ENCODE measurements at places on chromosomes 5 and 9.

- DNase-seq = no peak
These were observed 12.3 kb downstream of the DCAF10 start for GRCh38 chr9:37812773-37813379.

DNA sequence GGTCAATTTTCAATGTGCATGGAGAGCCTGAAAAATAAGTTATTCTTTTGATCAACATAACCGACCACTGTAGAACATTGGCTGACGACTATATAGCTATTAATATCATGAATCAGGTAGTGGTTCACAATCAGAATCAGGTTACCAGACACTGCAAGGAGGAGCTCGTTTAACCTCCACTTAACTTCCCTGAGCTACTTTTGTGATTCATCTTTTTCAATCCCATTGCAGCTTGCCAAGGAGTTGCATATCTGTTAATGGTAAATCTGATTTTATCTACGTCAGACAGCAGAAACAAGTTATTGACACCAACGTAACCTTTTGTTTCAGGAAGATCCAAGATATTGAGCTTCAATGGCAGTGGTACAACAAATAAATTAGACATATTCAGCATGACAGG lies 2263.8 kb upstream of the ACO1 start:
- no peak for DNase-seq

GRCh38 chr5:157292599-157292998 lies 26.7 kb downstream of the CYFIP2 start:
- no peak for DNase-seq

GRCh38 chr5:125154301-125155110 lies 408.1 kb upstream of the ZNF608 start:
- no peak for DNase-seq

- DNase-seq = no peak
These were observed 8.4 kb upstream of the FAM120AOS start for GRCh38 chr9:93461821-93462220.

DNA sequence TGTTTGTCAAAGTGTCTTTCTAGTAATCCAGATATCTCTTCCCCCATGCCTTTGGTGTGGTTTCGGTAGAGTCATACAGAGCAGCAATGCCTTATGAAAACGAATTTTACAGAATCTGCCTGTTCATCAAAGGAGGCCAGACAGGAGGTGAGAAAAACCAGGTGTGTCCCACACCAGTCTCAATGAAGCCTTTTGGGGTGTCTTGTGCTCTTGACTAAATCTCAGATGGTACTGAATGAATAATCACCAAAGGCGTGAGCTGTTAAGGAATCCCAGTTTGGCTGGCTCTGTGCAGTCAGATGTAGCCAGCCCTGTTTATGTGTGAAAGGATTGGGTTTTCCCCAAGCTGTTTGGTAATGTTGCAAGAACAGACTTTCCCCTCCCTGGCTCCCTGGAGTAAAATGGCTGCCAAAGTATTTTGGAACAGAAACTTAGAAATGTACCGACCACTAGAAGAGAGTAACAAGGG lies 70.8 kb upstream of the CDKN2B start:
- no peak for DNase-seq

GRCh38 chr9:75001719-75002421 lies 26.2 kb downstream of the CARNMT1 start:
- DNase-seq = peak; percentile 76

DNA sequence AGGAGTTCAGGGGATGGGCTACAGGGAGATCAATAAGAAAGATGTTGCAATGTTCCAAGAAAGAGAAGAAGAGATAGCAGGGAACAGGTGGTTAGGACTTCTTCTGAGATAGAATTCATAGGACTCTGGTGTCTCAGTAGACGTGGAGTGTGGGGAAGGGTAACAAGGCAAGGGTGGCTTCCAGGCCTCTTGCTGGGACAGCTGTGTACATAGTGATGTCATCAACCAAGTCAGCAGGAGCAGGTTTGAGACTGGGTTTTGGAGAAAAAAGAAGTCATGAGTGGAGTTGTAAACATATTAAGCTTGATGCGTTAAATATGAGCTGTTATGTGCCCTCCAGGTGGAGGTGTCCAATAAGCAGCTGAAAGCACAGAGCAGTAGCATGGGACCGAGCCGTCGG lies 211.8 kb upstream of the RASEF start:
- DNase-seq = no peak

DNA sequence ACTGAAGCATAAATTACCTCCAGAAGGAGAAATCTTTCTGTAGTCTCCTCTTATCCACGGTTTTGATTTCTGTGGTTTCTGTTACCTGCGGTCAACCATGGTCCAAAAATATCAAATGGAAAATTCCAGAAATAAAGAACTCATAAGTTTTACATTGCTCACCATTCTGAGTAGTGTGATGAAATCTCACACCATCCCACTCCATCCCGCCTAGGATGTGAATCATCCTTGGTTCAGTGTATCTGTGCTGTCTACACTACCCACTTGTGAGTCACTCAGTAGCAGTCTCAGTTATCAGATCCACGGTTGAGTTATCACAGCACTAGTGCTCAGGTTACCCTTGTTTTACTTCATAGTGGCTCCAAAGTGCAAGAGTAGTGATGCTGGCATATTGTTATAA lies 371.2 kb downstream of the NFIB start:
- peak; percentile 94 for DNase-seq

DNA sequence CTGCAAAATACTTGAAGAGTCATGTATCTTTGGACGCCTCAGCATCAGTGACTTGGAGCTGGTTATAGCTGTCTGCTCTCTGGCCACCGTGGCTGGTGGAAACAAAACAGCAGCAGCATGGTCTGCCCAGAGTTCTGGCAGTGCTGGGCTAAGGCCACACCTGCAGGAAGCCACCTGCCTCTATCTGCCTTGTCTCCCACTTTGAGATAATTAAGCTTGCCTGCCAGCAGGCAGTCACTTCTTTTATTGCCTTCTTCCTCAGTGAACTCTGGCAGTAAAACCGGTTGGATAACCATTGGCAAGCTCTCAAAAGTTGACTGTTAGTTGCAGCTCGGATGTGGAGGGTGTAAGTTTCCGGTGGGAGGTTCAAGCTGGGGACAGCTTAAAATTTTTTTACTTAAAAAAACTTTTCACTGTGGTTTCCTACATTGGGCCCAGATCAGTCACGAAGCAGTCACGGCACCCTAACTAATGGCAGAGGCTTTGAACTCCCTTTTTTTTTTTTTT lies 4.9 kb downstream of the SMIM3 start:
- DNase-seq = peak; percentile 97

- no peak for DNase-seq
These were observed 2.4 kb upstream of the ANKDD1B start for GRCh38 chr5:75608870-75609269.

- peak; percentile 43 for DNase-seq
These were observed 1.3 kb downstream of the ADAMTS6 start for GRCh38 chr5:65480306-65480865.

- DNase-seq = no peak
These were observed 22.3 kb downstream of the RXRA start for GRCh38 chr9:134348404-134349155.

DNA sequence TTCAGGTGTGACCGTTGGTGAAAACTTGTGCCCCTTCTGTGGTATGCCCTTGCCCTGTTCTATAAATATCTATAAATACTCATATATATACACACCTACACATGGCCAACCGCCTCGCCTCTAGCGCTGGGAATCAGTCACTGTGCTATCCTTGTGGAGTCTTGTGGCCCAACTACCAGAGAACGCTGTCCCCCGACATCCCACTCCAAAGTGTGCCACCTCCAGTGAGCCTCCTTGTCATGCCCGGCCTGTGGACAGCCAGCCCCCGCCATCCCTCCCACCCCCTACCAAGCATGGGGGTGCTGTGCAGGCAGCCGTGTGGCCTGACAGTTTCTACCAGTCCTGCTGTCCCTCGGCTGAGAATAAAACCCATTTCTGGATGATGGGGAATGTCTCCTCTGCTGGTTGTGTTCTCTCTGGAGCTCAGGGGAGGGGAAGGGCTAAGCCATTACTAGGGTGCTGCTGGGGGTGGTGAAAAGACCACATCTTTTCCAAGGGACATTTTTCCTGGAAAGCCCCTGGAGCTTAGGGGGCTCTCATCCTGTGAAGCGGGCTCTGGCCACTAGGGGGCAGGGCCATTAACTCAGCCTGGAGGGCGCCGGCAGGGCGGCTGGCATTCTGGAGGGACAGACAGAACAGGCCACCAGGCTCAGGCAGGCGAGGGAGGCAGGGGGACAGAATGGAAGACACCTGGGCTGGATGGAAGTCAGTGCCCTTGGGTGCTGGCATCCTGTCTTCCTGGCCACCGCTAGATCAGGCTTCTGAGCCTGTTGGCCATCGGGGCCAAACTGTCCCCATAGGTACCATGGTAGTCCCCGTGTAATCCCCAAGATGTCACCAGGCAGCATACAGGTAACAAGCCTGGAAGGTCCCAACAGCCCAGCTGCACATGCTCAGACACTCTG lies 20.7 kb downstream of the GOLGA2 start:
- peak; percentile 44 for DNase-seq

- DNase-seq = no peak
These were observed 956.5 kb downstream of the CDH18 start for GRCh38 chr5:19031491-19031890.

GRCh38 chr9:136117916-136118319 lies 757 bp downstream of the TMEM250 start:
- DNase-seq = no peak

DNA sequence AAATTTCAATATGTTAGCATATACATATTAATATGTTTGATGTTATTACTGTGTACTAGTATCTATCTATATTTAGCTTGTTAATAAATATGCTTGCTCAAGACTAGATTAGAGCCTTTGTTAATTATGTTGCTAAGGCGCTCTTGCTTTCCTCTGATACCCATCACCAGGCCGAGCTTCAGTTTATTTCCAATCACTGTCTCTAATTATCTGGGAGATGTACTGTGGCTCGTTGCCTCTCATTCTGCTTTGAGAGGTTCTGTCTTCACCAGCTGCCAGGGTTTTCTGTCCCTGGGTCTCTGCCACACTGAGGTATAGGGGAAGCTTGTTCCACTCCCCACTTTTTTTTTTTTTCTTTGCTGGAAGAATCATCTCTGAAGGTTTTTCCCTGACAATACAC lies 21.0 kb upstream of the TAF11L2 start:
- no peak for DNase-seq

- DNase-seq = no peak
These were observed 27.4 kb downstream of the OXCT1 start for GRCh38 chr5:41842777-41843176.

DNA sequence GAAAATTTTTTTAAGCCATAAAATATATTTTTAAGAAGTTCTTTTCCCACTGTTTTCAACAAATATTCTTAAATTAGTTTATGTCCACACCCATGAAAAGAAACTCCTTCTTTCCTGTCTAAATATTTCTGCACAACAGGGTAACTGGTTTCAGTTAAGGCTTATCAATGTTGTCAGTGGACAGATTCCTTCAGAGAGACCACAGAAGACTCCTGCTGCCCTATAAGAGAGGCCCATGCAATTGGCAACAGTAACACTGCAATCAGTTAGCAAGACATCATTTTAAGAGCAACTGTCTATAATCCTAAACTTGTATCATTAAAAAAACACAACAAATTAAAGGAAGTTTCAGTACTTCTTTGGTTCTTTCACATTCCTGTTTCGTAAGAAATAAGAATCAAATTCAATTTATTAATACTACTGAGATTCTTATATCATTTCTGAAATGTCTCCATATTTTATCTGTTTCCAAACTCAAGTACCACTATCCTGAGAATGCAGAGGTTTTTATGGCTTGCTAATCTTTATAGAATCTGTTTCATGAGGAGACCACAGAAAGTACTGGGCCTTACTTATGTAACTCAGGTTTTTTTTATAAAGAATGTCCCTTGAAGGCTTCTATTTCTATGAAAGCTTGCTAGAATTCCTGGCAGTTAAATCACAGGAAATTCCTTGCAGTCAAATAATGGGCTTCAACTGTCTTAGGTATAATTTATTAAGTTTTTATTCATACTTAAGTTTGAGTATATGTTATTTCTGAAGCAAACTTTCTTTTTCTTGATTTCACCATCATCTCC lies 240.2 kb downstream of the RFX3 start:
- no peak for DNase-seq

- no peak for DNase-seq
These were observed 363 bp downstream of the ZNF454 start for GRCh38 chr5:178941361-178941760.

- peak; percentile 81 for DNase-seq
These were observed 295.5 kb upstream of the CLINT1 start for GRCh38 chr5:158154226-158155005.

DNA sequence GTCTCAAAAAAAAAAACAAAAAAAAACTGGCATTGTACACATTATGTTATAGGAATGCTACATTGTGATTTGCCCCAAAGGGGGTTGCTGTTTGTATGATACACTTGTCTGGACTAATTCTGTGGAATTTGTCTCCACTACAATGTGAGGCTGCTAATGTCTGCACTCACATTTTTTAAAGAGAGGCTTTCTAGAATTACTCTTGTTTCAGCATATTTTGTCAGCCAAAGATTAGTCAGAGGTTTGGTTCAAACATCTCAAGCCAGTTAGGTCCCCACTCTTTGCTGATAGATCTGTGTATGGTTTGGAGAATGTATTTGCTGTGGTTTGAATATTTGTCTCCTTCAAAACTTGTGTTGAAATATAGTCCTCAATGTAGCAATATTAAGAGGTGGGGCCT lies 59.3 kb upstream of the ZNF169 start:
- no peak for DNase-seq

DNA sequence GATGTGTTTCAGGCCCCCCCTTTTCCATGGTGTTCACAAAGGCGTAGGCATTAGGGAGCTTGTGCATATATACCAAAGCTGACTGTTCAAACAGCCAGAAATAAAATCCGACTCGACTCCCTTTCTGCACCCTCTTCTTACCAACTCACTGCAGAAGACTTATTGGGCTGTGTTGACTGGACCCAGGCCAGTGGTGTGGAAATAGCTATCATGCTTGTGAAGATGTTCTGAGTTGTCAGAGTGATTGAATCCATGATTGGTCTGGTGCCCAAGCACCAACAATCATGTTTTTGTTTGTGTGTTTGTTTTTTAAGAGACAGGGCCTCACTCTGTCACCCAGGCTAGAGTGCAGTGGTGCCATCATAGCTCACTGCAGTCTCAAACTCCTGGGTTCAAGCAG lies 21.6 kb downstream of the TJP2 start:
- DNase-seq = no peak

GRCh38 chr5:74017786-74018211 lies 391.8 kb downstream of the ARHGEF28 start:
- DNase-seq = peak; percentile 82

- no peak for DNase-seq
These were observed 299.3 kb upstream of the POU5F2 start for GRCh38 chr5:94040591-94041148.

DNA sequence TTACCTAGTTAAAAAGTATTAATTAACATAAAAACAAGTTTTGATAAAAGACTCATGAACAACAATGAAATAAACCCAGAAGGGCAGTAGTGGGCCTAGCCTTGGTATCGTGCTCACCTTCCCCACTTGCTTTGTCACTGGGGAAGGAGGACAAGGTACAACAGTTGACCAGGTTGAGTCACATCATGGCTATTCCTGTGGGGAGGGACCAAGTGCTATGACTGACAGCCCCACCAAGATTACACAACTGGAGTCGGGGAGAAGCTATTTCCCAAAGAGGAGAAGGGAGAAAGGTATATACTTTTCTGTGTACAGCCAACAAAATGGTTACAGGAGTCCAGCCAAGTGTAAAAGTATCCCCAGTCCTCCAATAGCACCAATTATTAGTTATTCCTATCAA lies 251.3 kb upstream of the RFX3 start:
- peak; percentile 18 for DNase-seq

GRCh38 chr5:14191325-14191724 lies 48.2 kb downstream of the TRIO start:
- no peak for DNase-seq

- peak; percentile 60 for DNase-seq
These were observed 56.1 kb upstream of the AFAP1L1 start for GRCh38 chr5:149215478-149216090.

GRCh38 chr9:128006332-128006996 lies 25.7 kb upstream of the EEIG1 start:
- peak; percentile 77 for DNase-seq
